Retina (tissue), 1 donor: ENCODE measurements at places on chromosomes 5 and 9.

DNA sequence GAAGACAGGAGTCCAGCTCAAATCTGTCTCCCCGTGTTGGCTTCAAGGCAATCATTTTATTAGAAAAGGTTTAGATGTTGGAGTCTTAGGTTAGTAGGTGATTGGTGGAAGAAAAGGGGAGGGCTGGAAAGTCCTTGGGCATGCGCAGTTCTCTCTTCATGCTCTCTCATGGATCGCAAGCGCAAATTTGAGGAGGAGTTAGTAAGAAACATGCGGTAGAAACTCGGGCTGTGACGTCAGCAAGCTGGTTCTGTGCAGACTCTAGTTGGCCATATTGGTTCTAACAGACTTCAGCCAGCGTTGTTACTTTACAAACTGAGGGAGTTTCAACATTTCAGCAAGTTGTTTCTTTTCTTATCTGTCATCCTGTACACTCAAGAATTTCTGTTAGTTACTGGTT lies 392.2 kb downstream of the CDK5RAP2 start:
- no peak for DNase-seq

- no peak for DNase-seq
Observed at GRCh38 chr5:98175474-98175873, 598.0 kb upstream of the RGMB start.

GRCh38 chr9:121779381-121780117 lies 128.1 kb downstream of the DAB2IP start:
- no peak for DNase-seq

- DNase-seq, result no peak
Observed at GRCh38 chr9:135608294-135608998, 30.9 kb downstream of the GLT6D1 start.

DNA sequence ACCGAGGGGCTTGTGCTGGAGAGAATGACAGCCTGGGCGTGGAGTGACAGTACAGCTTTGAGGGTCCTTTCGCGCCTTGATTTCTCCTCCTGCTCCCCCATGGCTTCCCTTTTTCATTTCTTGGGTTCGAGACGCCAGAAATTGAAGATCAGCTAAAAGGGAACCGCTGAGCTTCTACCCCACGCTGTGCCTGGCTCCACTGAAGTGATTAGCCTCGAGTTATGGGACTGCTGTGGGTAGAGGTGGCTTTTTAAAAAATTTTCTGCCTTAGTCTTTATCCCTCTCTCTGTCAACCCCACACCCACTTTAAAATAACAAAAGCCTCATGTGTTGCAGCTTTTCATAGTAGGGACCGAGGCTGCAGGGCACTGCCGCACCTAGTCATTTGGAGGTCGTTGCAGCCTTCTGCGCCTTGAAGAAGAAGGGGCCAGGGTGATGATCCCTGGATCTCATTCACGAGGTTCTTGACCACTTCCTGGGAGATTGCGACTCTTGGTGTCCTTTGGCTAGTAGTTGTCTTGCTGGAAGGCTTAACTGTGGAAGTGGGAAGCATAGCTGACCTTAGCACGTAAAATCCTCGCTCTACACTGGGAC lies 603 bp downstream of the PPIP5K2 start:
- no peak for DNase-seq

DNA sequence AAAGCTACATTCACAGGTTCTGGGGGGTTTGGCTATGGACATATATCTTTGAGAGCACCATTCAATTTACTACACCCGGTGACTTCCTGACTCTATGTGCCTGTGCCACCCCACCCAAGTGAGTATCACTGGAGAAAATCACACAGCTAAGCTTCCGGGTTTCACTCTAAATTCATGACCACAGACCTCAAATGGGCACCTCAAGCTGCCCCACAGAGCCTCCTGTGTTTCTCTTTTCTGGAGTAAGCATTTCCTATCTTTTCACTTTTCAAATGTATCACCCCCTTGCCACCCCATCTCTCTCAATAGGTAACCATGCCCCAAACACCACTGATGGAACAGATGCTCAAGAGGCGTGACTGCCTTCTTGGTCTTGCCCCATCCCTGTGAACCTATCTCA lies 49.2 kb upstream of the NEK6 start:
- DNase-seq, result no peak

- DNase-seq, result no peak
Observed at GRCh38 chr5:5592541-5592940, 170.1 kb downstream of the ICE1 start.

GRCh38 chr9:76932757-76933156 lies 26.8 kb upstream of the PRUNE2 start:
- DNase-seq, result no peak

GRCh38 chr5:43804041-43804440 lies 201.1 kb downstream of the NNT start:
- DNase-seq, result no peak

DNA sequence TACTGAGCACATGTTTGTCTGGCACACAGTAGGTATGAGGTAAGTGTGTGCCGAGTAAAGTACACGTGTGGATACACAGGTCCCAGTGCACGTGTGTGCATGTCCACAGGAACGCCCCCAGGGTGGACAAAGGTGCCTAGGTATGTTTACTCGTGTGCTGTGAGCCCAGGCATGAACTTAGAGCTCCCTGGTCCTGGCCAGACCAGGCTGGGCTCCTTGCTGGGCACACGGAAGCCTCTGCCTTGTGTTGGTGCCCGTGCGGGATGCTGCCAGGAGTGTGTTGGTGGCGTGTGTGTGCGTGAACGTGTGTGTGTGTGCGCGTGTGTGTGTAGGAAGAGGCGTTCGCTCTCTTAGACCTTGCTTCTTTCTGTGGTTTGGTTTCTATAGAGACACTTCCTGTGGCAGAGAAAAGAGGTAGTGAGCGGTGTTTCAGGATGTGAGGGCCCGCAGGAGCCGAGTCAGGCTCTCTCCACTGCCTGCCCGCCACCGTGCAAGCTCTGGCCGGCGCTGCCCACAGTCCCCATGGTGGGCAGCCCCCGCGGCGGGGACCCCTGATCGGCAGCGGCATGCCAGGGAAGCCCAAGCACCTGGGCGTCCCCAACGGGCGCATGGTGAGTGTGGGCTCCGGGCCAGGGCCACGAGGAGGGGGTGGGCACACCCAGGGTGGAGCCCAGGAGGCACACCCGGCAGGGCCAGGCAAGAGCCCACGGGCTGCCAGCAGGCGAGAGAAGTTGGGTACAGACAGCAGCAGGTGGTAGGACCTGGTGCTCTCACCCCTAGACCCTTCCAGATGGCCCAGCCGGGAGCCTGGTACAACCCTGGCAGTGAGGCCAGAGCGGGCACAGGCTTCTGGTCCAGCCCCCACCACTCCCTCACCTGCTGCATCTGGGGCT lies at the start of gene RGS14:
RGS14 (plus strand) TSS at position 466 of the 893 bp plus-strand sequence; CDS start at position 567, 101 bp downstream.
- no peak for DNase-seq

GRCh38 chr5:591746-592145 lies 20.4 kb upstream of the CEP72 start:
- no peak for DNase-seq

DNA sequence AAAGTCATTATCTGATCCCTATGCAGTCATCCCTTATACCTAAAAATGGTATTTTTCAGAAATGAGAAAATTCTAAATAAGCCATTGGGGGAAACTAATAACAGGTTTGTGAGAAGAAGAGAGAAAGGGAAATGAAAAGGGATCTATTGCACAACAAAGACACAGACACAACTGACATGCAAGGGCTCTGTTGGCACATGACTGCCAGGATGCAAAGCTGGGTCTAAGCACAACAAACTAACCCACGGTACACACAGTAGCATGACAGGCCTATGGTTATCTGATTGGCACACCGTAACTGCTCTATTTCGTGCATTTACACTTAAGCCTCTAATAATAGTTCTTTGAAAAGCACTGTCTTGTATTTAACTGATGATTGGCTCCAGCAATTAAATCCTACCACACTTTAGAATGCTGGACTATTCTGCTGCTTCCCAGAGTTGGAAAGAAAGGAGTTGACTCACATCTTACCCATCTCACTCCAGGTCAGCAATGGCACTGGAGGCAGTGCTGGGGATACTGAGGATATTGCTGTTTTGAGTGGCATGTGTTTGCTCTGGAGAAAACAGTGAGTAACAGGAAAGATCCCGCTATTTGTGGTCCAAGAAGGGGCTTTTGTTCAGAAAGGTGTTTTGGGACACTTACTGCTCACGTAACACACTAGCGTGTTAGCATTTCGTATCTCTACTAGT lies 328.3 kb downstream of the GLIS3 start:
- DNase-seq, result no peak

DNA sequence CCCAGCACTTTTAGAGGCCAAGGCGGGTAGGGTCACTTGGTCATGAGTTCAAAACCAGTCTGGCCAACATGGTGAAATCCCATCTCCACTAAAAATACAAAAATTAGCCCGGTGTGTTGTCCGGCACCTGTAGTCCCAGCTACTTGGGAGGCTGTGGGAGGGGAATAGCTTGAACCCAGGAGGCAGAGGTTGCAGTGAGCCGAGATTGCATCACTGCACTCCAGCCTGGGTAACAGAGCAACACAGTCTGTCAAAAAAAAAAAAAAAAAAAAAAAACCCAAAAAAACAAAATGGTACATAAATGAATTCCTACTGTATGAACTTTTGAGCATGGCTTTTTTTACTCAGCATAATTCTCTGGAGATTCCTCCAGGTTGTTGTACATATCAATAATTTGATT lies 37.6 kb upstream of the PCAT7 start:
- DNase-seq, result no peak

GRCh38 chr9:93558503-93558902 lies 17.9 kb upstream of the PHF2 start:
- DNase-seq, result peak; percentile 61

GRCh38 chr5:93100976-93101375 lies 480.0 kb downstream of the NR2F1-AS1 start:
- no peak for DNase-seq

DNA sequence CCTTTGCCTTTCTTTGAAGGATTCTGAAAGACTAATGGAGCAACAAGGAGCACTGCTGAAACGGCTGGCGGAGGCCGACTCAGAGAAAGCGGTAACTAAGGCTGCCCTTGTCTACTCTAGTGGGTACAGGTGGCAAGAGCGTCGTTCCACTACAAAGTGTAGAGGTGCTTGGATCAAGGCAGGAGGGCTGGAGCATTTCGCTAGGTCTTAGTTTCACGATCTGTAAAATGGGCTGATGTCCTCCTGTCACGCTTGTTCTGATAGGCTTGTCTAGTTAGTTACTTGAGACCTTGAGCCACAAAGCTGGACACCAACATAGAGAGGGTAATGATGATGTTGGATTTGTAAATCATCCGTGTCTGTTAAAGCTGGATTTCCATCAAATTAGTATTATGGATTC lies 23.0 kb upstream of the GLE1 start:
- DNase-seq, result no peak

DNA sequence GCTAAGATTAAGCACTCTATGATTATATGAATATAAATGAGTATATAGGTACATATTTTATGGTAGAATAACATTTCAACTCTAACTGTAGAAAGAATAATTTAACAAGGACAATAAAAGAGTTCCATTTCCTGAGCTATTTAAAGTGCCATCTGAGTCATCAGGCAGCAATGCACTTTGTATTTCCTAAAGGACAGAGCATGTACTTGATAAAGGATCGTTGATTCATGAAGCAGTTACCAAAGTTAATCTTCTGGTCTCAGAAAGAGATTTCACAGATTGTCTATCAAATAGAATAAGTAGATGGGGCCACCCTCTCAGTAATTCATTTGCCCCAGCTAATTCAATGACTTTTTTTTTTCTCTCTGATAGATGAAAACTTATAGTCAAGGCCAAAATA lies 747.8 kb downstream of the CDH18 start:
- no peak for DNase-seq

DNA sequence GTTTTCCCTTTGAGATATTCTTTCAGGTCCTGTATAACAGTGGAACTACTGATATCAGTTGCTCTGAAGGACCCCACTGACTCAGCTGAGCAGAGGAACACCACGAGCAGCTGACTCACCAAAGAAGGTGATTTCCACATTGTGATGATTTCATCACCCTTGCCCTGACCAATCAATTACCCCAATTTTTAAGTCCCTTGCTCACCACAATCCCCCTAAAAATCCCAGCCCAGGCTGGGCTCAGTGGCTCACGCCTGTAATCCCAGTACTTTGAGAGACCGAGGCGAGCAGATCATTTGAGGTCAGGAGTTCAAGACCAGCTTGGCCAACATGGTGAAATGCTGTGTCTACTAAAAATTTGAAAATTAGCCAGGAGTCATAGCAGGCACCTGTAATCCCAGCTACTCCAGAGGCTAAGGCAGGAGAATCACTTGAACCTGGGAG lies 125.3 kb upstream of the ABCA1 start:
- no peak for DNase-seq

GRCh38 chr5:76393035-76393680 lies 9.9 kb upstream of the IQGAP2 start:
- no peak for DNase-seq

GRCh38 chr5:141913560-141914198 lies 10.0 kb upstream of the DELE1 start:
- DNase-seq, result no peak

DNA sequence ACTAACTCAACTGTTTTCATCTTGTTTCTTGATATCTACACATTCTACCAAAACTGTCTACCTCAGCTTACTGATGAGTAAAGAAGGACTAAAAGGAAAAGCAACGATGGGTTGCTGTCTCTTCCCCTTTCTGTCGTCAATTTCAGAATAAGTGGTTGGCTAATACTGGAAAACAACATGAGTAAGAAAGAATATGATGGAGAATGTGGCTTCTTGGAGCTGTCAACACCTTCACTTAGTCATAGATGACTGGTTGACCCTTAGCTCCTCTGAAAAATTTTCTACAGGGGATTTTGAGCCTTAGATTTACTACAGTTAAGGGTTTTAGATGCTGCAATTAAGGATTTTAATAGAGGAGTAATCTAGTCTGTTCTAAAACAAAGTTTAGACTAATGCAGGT lies 797.9 kb downstream of the TLE4 start:
- no peak for DNase-seq

DNA sequence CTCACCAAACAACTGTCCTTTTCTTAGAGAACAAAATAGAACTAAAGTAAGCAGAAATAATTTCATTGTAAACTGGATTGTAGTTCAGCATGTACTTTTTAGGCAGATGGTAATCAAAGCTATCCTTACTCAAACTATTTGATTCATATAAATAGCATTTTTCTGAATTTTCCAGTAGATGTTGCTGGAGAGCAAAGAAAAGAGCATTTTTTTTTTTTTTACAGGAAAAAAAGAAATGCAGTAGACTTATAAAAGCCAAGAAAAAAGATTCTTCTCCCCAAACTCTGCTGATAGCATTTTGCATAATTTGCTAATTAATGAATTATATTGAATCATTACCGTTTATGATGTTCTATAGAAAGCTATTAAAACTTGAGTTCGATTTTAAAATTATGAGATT lies 715.3 kb upstream of the WWC1 start:
- no peak for DNase-seq
